ENCODE measurements at places on chromosomes 1 and 21.

DNA sequence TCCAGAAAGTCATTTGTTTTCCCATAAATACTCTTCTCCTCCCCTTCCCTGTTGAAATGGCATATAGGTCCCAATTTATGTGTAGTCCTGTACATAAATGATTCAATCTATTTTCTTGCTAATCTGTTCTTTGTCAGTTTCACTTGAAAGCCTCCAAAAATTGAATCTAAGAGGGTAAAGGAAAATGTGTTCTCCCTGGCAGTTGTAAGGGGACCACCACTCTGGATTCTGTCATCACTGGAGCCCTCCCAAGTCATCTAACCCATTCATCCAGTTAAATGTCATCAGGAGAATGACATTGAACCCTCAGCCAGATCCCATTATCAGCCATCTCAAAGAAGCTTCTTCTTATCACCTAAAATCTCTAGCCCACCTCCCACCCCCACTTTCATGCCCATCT, 35.0 kb upstream of the RNF2 start:
- no peak for DNase-seq

DNA sequence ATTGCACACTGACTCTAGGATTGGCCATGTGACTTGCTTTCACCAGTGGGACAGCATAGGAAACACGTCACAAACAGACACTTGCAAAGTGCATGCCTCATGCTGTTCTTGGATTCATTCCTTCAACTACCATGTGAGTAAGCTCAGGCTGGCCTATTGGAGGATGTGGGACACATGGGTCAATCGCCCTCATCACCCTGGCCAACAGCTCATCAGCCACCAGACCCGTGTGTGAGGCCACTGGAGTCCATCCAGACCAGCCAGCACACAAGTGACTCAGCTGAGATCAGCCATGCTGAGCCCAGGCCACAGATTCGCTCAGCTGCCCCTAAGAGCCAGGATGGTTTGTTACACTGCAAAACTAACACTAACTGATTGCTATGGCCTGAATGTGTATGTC, 216.1 kb upstream of the GRIK3 start:
- no peak for DNase-seq

GRCh38 chr21:24050231-24050630, 1557.0 kb downstream of the MRPL39 start:
- no peak for DNase-seq

DNA sequence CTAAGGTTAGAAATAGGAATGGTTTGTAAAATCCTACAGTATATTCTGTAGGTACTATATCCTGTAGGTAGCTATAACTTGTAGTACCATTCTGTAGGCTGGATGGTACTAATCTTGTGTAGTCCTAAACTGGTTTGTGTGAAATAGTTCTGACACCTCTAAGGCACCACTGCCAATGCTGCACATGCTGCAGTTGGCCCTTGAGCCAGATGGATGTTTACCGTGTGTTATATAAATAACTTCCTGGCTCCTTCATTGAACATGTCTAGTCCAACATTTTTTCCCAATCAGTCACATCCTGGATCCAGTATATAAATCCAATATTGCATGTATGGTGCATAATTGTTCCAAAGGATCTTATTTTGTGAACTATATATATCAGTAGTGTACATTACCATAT, 89.5 kb upstream of the GNG4 start:
- DNase-seq = peak; percentile 58

DNA sequence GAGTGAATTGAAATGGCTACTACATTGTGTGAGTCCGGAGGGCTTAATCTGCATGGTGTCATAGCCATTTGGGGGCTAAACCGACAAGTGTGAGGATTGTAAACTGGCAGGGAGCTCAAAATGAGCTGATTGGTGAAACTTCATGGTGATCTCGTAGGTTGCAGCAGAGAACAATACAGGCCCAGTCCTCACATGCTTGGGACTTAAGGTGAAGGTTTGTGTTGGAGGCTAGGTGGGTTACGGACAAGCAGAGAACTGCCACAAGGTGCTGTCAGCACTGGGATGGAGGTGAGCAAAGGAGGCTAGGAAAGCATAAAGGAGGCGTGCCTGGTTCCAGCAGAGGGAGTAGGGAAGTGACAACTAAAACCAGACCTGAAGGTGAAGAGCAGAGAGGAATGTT, 9.4 kb downstream of the PGM1 start:
- DNase-seq = no peak

DNA sequence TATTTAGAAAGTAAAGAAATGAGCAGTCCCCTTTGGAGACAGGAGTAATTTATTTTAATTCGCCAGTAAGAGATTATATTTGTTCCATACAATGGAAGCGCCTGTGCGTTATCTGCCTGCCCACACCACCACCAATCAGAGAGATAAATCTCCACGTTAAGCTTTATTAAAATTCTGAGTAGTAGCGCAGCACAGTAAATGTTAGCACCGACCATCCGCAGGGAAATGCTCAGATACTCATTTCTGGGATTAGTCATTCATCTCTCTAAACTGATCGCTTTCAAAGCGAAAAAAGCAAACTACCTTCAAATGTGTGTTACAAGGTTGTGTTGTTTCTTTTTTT, 1.2 kb downstream of the ETS2 start:
- DNase-seq = no peak

DNA sequence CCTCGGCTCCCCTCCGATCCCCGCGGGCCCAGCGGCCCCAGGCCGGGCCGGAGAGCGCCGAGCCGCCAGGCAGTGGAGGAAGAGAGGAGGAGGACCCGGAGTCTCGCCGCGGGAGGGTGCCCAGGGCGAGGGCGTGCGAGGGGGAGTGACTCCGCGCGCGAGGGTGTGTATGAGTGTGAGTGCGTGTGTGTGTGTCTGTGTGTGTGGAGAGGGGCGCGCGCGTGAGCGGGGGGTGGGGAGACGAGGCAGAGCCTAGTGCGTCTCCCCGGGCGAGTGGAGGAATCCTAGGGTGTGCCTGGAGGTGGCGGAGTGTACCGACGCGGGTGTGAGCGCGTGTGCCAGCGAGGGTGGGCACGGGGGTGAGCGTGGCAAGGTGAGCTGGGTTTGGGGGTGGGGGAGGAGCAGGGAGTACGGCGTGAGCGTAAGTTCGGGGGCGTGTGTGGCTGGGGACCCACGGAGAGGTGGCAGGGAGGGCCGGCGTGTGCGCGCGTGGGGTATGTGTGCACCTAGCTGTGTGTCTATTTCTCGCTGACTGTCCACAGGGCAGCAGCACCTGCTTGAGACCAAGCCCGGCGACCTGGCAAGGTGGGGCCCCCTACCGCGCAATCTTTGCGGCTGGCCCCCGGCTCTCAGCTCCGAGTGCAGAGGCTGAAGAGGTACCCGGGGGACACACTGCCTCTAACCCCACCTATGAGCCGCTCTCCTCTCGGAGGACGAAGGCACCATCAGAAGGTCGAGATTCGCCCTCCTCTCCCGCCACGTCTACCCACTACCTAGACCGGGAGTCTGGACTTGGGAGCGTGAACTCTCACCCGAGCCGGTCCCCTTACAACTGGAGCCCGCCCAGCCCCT, 784 bp upstream of the KCND3 start:
- no peak for DNase-seq

GRCh38 chr1:226654046-226654667, 84.9 kb downstream of the ITPKB start:
- peak; percentile 66 for DNase-seq

- no peak for DNase-seq
Measured at GRCh38 chr1:183417772-183418491, at the start of gene NMNAT2. Gene NMNAT2 (minus strand): TSS chr1:183418380. CDS start chr1:183418267, 113 bp downstream.

DNA sequence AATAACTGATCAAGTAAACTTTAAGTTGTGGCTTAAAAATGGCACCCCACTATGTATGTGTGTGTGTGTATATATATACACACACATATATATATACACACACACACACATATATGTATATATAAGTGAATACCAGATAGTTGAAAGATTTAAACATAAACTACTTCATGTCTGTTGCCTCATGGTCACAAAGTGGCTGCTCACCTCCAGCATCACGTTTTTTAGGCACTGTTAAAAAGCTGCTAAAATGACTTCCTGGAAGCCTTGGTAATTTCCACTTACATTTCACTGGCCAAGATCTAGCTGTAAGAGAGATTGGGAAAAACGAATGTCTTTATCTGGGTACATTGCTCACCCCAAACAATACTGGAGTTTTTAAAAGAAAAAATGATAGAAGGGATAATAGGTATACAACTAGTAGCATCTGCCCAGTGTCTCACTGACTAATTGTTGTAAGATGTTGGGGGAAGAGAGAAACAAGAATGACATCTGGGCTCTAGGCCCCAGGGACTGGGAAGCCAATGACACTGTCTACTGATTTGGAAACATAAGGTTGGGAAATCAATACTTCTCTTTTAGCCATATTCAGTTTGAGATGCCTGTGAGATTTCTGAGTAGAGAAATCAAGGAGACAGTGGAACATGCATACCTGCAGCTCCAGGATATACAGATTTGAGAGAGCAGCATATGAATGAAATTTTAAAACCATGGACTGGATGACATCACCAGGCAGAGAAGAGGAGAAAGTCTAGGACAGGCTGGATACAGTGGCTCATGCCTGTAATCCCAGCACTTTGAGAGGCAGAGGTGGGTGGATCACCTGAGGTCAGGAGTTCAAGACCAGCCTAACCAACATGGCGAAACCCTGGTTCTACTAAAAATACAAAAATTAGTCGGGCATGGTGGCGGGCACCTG, 42.8 kb downstream of the CLDN14 start:
- DNase-seq = no peak

GRCh38 chr1:24294228-24294672, 24.9 kb upstream of the GRHL3 start:
- DNase-seq = peak; percentile 95

DNA sequence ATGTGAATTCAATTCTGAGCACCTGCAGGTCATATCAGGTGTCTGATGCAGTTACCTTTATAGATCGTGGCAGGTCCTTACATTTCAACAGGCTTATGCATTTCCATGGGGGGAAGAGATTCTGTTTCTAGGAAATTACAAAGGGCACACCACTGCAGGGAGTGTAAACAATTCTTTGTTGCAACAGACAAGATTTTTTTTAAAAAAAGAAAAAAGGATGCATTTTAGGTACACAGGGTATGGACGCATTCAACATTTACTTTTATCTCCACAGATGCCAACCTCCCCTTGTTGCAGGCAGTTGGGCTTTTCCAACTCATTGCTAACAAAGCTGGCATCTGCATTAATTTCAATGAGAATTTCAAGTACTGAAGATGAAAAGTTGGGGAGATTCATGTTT, 13.5 kb upstream of the TEKT2 start:
- no peak for DNase-seq

DNA sequence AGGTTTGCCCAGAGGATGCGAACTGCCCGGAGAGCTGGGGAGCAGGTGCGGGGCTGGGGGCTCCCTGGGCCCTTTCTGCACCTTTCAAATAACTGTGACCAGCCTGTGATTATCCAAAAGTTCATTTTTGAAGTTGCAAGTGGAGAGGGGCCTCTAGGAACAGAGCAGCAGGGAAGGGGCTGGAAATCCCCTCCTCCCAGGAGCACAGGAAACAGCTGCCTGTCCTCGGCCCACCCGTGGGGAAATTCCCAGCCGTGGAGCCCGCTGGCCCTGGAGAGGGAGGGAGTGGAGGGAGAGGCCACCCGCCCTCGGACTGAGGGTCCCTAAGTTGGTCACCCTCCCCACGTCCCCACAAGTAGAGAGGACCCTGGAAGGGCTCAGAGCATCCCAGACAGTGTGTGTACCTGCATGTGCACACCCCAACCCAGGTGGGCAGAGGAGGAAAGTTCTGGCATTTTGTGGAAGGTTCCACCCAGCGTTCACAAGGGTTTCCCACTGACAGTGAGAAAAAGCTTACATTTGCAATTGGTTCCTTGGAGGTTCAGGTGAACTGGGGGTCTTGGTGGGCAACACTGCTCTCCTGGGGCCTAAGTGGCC, 1.2 kb upstream of the TNFRSF4 start:
- no peak for DNase-seq

DNA sequence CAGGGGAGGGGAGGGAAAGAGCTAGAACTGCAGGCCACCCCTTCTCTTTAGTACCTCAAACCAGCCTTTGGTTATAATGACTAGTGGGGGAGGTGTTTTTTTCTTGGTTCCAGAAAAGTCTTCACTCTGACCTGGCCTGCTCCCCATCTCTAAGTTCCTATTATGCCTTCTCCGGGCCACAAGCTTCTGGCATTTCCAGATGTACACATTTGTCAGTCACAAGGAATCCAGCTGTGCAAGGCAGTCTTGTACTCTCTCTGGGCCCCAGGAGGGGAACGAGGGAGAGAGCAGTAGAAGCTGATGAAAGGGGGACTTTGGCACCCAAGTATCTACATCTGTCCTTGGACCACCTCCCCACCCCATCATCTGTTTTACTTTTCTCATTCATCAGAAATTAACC, 2.7 kb upstream of the FALEC start:
- no peak for DNase-seq

DNA sequence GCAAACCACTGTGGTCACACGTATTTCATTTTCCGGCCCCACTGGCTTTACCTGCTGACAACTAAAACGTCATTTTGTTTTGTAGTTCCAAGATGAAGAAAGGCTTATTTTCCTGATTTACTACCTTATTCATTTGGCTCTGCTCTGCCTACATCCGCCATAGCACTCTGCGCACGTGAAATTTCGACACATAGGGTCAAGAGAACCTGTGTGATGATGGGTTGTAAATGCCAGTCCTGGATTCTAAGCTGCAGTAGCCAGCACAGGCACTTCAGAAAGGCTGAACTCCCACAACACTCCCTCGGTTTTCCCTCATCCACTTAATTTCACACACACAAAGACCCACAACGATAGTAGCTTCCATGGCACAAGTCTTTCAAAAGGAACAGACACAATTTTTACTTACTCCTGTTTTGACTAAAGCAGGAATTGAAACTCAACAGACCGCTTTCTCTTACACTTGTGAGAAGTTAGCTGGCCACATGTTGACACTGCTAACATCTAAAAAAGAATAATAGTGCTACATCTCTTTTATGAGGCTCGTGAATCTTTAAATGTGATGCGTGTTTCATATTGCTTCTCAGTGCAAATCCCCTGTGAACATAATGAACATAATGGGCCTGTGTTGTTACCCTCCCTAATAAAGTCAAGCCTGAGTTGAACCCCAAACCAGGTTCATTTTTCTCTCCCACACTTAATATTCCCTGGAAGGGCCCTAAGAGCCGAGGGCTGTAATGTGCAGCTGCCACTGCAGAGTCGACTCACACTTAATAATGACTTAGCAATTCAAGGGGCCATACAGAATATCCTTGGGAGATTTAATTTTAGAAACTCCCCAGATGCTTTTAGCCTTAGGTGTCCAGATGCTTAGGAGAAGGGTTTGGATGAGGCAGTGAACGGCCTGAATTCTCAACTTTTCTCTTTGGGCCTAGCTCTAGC, 1.5 kb upstream of the RUNX1 start:
- no peak for DNase-seq

DNA sequence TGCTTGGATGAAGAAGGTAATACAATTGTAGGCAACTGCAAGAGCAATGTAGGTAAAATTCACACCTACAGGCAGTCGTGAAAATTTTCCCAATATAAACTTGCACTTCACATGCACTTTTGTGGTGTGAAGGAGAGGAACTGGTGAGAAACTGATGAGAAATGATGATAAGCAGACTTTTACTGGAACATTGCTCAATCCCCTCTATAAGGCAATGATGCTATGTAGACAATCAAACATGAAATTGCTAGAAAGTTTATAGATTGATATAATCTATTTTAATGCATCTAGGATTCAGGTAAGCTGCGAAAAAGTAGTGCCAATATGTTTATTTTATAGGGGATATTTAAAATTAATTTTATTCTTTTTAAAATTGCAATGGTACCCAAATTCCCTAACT, 802.2 kb downstream of the KCNT2 start:
- DNase-seq = no peak

- DNase-seq = no peak
Measured at GRCh38 chr1:156658945-156659574, 17.1 kb downstream of the BCAN start.

GRCh38 chr1:188689542-188689941, 1788.1 kb downstream of the BRINP3 start:
- DNase-seq = no peak
